Left lung (tissue), 14 donors: ENCODE measurements at places on chromosomes 12 and 14. TPM values are rescaled to one million over a fixed set of nuclear protein-coding genes. Genes with fewer than 3 reads are reported as not detected.

- no peak for DNase-seq
Observed at GRCh38 chr12:14976658-14977057, 3.8 kb downstream of the PDE6H start.

- DNase-seq = no peak
Observed at GRCh38 chr12:83389237-83389996, 702.7 kb downstream of the TMTC2 start.

DNA sequence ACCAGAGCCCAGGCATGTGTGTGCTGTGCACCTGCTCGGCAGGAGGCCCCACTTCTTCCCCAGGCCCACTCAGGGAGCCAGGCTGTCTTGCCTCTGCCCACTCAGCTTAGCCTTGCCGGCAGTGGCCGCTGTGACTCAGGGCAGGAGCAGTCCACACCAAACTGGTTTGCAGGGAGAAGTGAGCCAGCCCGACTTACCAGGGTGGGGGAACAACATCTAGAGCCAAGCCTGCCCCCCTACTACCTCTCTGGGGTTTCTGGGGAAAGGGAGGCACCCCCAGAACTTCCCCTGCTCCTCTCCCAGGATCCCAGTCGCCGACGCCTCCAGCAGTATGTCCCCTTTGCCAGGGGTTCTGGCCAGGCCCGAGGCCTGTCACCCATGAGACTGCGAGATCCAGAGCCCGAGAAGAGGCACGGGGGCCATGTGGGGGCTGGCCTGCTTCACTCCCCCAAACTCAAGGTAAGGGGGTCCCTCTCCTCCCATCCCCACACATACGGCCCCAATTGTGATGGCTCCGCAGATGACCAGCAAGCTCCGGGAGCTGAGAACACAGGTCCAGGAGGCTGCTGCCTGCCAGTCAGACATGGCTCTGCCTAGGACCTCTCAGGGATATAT, 3.0 kb downstream of the PLEKHG6 start:
- no peak for DNase-seq

GRCh38 chr14:24634158-24634557, at the start of gene GZMB:
TSS of gene GZMB (minus strand) at chr14:24634190. CDS start at chr14:24634160, 30 bp downstream.
- DNase-seq = no peak

DNA sequence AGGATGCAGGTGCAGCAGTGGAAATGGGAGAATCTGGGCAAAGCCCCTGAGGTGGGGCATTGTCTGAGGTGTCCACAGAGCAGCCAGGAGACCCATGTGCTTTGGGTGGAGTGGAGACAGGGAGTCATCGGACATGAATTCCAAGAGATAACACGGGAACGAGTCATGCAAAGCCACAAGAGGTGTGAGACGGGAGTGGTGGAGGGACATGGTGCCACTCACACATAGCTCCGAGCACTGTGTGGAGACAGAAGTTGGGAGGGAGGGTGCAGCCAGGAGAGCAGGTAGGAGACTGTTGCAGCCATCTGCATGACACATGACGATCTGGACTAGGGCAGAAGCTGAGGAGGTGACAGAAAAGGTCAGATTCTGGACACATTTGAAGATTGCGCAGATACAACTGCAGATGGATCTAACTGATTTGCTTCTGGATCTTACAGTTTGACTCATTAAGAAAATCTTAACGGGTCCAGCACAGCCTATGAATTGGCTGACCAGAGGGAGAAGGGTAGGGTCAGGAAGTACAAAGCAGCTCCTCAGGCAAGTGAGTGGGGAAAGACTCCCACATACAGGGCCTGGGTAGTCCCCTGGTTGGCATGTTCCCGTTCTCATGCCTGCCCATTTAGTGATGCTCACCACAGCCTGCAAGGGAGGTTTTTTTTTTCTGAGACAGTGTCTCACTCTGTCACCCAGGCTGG, 379.8 kb downstream of the FUT8 start:
- no peak for DNase-seq

GRCh38 chr12:48000878-48001504, 3.3 kb downstream of the COL2A1 start:
- DNase-seq = peak; percentile 51

DNA sequence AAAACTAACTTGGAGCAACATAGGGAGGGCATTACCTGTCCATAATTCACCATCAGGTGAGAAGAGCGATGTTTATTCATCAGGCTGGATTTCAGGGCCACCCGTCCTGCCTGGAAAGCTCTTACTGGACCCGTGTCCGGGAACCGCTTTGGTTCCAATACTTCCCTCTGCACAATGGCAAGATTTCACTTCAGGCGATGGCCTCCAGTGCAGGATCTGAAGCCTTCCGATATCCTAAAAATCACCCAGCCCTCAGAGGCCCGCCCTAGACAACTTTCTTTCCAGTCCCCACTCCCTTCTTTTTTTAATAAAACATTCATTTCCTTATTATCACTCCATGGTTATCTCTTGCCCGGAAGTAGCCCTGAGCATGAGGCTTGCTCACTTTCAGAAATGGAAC, 92.5 kb downstream of the BCL11B start:
- DNase-seq = no peak

- DNase-seq = no peak
Observed at GRCh38 chr14:32896979-32897697, 41.5 kb upstream of the NPAS3 start.

DNA sequence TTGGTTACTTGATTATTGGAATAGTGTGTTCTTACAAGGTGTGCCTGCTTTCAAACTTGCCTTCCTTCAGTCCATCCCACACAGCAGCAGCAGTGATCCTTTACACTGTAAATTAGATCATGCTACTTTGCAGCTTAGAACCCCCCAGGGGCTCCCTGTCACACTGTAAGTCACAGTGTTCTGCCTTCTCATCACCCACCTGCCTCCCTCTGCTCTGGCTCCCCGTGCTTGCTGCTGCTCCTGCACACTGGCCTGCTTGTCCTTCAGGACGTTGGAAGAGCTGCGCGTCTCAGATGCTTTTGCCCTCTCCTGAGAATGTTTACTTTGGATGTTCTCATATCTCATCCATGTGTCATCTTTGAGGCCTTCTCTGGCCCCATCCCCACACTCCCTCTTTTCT, 27.3 kb downstream of the ZC3H14 start:
- DNase-seq = no peak

GRCh38 chr12:27981874-27982273, 9.3 kb upstream of the PTHLH start:
- no peak for DNase-seq

DNA sequence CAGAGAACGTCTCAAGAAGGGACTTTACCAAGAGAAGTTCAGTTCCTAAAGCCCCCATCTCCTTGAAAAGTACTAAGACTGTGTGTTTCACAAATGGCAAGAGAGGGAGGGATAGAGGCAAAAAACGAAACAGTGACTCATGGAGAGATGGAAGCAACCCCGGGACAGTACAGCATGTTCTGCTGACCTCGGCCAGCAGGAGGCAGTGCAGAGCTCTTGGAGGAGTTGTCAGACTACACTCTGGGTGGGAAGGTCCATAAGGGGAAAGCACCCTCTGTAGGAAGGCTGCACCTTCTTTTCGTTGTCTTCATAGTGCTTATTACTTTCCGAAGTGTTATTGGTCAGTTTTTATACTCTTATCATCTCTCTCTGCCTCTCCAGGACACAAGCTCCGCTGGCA, 525.2 kb upstream of the CCDC196 start:
- DNase-seq = peak; percentile 7

GRCh38 chr14:74583689-74584434, 28.2 kb downstream of the LTBP2 start:
- no peak for DNase-seq

The RDH12 gene
- polyA plus RNA-seq = 0.33 TPM

The LRRIQ1 gene
- polyA plus RNA-seq = 6.5 TPM

The FAIM2 gene
- polyA plus RNA-seq = 0.27 TPM

The SYT1 gene
- polyA plus RNA-seq = 5.1 TPM

The DEPDC4 gene
- polyA plus RNA-seq = 7.0 TPM

The CALCOCO1 gene
- polyA plus RNA-seq = 160 TPM

The HOTAIR gene
- not detected for polyA plus RNA-seq

The ETNK1 gene
- polyA plus RNA-seq = 62.6 TPM
